ENCODE measurements at places on chromosomes 16 and 17. TPM values are rescaled to one million over a fixed set of nuclear protein-coding genes. Genes with fewer than 3 reads are reported as not detected.
A peak's percentile ranks its signal among the peaks of the same experiment; 100 is the strongest.

The TMEM204 gene
- total RNA-seq, result 56.5 TPM

The CTRB1 gene
- total RNA-seq, result not detected

GRCh38 chr17:693791-694638, 20.6 kb downstream of the VPS53 start:
- no peak overlapping the region for H3K27ac ChIP-seq
- H3K4me3 ChIP-seq, result no peak overlapping the region
- H3K4me1 ChIP-seq, result peaks cover 5% of the 10 kb centered on the region
- no peaks in the 10 kb centered on the region for H3K27me3 ChIP-seq

GRCh38 chr16:28146536-28146935, 65.2 kb downstream of the XPO6 start:
- H3K27me3 ChIP-seq, result no peaks in the 10 kb centered on the region
- no peaks in the 10 kb centered on the region for H3K4me1 ChIP-seq
- no peak overlapping the region for H3K27ac ChIP-seq
- no peak for DNase-seq

The DPEP3 gene
- total RNA-seq, result not detected

- H3K27me3 ChIP-seq, result no peaks in the 10 kb centered on the region
- DNase-seq, result no peak
- H3K4me3 ChIP-seq, result peak within 1 kb of the TSS; percentile 99
- H3K4me1 ChIP-seq, result peaks cover 42% of the 10 kb centered on the region
- H3K27ac ChIP-seq, result peak within 1 kb of the TSS; percentile 88
Observed at GRCh38 chr17:42979511-42980273, at the start of gene PTGES3L. Gene PTGES3L, minus strand, starts transcription at chr17:42980080. Its CDS starts 27 bp downstream, at chr17:42980053.

DNA sequence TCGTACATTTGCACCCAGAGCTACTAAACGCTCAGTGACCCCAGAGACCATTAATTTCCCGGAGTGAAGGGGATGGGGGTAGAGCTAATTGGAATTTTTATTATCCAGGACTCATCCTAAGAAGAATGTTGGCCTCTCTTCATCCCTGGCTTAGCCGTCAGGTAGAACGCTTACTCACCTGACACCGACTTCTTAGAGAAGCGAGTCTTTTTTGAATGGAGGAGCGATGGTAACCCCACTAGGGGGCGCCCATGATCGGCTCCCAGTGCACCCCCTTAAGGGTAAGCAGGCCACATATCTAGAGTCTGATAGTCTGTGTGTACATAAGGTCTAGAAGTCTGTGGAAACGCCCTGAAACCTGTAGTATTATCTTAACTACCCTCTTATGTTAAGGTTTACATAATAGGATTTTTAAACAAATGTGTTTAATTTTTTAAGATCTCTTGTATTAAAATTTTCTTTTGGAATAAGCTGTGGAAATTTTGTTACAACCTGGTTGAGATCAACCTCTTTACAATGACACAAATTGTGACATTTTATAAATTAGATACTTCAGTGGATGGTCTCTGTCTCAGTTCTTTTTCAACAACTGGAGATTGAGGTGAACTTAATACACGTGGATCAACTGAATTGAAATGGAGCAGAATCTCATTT, 229.8 kb downstream of the CPPED1 start:
- no peak for DNase-seq
- no peaks in the 10 kb centered on the region for H3K4me1 ChIP-seq
- no peak overlapping the region for H3K4me3 ChIP-seq
- peaks cover 5% of the 10 kb centered on the region for H3K36me3 ChIP-seq
